Astrocyte of the spinal cord (primary cell): ENCODE measurements at places on chromosomes 16 and 17.

- DNase-seq = peak; percentile 55
Measured at GRCh38 chr16:49754495-49755312, 101.2 kb downstream of the ZNF423 start.

DNA sequence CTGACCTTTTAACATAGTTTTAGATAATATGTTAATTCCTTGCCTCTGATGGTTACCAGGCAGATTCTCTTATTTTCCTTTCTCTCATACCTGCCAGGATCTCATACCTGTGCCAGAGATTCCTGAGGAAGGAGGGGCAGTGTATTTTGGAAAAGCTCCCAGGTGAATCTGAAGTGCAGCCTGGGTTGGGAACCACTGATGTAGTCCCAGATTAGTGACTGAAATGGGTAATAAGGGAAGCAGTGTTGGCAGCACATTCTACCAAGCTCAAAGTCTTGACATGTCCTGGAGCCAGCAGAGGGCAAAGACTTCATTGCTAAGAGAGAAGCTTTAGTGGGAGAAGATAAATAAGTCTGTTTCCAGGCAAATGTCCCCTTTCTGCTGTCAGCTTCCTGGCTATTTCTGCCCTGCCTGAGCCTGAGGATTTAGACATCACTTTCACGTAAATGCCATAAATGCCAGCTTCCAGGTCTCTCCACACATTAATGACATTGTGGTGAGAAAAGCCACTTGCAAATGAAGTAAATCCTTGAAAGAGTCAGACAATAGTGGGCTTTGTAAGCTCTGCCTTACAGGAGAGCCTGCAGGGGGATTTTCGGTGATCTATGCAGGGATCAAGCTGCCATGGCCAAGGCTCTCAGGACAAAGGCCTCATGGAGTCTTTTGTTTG, 40.9 kb upstream of the C16orf78 start:
- DNase-seq = no peak

DNA sequence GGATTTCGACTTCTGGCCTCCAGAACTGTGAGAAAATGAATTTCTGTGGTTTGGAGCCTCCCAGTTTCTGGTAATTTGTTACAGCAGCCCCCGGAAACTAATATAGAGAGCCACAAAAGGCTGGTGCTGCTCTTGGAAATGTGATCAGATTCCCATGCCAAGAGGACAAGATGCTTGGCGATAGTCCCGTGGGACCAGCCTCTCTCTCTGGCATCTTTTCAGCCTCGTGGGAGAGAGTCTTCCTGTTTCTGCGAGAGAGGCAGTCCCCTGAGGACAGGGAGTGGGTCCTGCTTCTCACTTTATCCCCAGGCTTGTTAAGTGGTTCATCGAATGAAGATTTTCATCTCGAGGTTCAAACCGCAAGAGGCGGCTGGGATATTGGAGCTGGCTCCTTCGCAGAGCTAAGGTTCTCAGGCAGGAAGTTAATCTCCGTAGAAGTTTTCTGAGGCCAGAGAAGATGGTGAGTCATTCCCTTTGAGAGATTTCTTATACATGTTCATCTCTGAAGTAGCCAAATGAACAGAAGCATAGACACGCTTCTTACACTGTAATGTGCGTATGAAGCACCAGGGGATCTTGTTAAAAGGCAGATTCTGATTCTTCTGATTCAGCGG, 211.6 kb upstream of the SDK2 start:
- no peak for DNase-seq

DNA sequence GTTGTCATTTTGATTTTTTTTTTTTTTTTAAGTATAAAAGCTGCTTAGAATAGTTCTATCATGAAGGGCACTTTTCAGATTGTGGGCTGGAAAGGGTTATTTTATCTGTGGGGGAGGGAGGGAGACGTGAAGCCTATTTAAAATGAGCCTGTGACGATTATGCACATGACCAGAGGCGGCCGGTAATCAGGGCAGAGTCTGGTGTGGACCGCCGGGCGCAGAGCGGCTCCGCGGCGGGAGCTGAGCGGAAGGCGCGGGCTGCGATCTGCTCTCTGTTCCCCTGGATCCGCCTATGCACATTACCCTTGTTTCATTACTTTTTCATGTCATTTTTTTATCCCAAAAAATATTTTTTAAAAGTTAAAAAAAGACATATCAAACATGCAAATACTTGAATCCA, 23.5 kb downstream of the TMC6 start:
- DNase-seq = no peak

GRCh38 chr16:30340621-30341020, 14.5 kb downstream of the CD2BP2 start:
- no peak for DNase-seq
